ENCODE measurements at places on chromosomes 4 and X.

DNA sequence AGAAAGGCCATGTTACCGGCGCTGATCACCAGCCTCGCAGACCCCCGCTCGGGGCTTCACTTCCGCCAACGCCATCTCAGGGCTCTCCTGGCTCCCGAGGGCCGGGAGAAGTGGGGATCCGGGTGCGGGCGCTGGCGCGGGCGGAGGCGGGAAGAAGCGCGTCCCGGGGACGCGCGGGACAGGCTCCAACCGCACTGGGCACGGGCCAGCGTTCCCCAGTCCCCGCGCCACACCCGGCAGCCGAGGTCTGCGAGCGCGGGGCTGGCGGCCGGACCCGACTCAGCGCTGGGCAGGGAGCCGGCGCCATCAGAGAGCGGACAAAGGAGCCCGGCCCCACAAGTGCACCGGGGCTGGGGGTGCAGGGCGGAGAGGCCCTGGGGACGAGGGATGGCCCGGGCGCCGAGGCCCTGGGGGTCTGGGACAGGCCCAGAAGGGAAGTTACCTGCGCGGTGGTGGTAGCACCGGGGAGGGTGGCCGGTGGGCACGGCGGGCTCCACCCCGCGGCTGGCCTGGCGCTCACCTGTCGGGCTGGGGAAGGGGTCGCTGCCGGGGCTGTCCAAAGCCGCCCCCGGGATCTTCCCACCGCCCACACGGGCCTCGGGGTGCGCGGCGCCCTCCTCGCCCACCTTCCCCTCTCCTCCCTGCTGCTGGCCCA is 449 bp downstream of the CTPS2 start:
- DNase-seq: no peak

GRCh38 chr4:130747842-130748241 is 1651.9 kb downstream of the C4orf33 start:
- no peak for DNase-seq

GRCh38 chrX:24151513-24151912 is 2.0 kb downstream of the ZFX start:
- no peak for DNase-seq

GRCh38 chrX:30153881-30154260 is 61.5 kb upstream of the MAGEB2 start:
- DNase-seq: no peak

DNA sequence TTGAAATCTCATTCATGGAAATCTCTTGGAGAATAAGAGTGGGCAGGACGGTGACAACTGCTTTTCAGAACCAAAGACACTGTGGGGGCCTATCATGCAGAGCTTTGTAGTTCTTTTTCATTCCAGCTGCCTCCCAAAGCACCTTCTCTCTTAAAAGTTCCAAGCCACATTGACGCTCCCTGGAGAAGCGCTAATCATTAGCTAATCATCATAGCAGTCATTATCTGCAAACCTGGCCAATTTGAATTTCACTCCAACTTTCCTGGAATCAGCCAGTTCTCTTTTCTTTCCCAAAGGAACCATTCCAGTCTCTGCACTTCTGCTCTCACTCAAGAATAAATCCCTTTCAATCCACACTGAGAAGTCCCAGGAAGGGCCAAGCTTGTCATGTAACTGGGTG is 1144.1 kb upstream of the IGFBP7 start:
- DNase-seq: no peak

GRCh38 chrX:120795301-120795700 is 80.4 kb downstream of the CT47B1 start:
- no peak for DNase-seq

DNA sequence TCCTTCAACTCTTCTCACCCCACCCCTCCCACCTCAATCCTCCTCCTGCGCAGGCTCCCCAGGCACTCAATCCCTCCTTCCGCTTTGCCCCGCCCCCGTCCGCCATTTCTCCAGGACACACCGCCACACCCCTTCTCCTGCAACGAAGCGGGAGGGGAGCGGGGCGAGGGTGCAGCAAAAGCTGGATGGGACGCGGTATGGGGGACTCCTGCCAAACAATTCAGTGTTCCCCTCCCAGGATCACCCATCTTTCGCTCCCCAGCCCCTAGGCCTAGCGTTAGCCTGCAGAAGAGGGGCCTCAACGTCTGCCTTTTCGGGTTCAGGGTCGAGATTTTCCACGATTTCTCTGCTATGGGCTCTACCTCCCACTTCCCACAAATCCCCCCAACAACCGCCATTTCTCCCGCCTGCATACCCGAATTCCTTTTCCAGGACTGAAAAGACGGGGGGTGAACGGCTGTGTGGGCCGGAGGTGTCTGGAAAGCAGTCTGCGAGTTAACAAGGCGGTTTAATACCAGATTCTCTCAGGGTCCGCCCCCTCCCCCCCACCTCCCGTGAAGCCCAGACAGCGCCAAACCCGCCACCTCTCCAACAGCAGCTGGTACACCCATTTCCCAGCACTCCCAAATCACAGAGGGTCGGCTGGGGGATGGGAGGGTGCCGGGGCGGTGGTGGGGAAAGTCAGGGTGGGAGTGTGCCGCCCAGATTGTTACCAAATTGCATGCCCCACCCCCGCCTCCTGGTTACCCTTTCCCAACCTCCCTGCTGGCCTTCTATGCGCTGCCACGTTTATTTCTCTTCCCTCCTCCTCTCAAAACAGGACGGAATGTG is 774 bp downstream of the ARMCX2 start:
- DNase-seq: peak; percentile 66

- no peak for DNase-seq
These were observed 180.5 kb downstream of the SOWAHB start for GRCh38 chr4:76717431-76717830.
